Chondrocyte (in vitro differentiated cells): ENCODE measurements at places on chromosomes 11 and 22. TPM values are rescaled to one million over a fixed set of nuclear protein-coding genes. Genes with fewer than 3 reads are reported as not detected.

OR51B5 gene
- total RNA-seq = 0.20 TPM in 1 of 3 replicates, not detected in the others

OR52D1 gene
- not detected in 3 replicates for total RNA-seq

GAS2 gene
- 1.2 to 1.7 TPM (median 1.6 TPM) in 3 replicates for total RNA-seq

ZNRF3 gene
- 6.7 to 7.7 TPM (median 6.7 TPM) in 3 replicates for total RNA-seq

C11orf97 gene
- total RNA-seq = not detected in 3 replicates

GLYATL2 gene
- 0.35 TPM in 1 of 3 replicates, not detected in the others for total RNA-seq

CARNS1 gene
- total RNA-seq = 0.36 to 1.8 TPM (median 1.8 TPM) in 3 replicates

BDNF gene
- 2.0 to 4.4 TPM (median 4.1 TPM) in 3 replicates for total RNA-seq

IL18 gene
- 0.80 to 0.97 TPM (median 0.85 TPM) in 3 replicates for total RNA-seq

MRGPRF gene
- 1.6 to 8.8 TPM (median 8.2 TPM) in 3 replicates for total RNA-seq

ARHGAP20 gene
- total RNA-seq = 0.62 to 1.2 TPM (median 0.62 TPM) in 3 replicates
